ENCODE measurements at places on chromosomes 2 and 18.

DNA sequence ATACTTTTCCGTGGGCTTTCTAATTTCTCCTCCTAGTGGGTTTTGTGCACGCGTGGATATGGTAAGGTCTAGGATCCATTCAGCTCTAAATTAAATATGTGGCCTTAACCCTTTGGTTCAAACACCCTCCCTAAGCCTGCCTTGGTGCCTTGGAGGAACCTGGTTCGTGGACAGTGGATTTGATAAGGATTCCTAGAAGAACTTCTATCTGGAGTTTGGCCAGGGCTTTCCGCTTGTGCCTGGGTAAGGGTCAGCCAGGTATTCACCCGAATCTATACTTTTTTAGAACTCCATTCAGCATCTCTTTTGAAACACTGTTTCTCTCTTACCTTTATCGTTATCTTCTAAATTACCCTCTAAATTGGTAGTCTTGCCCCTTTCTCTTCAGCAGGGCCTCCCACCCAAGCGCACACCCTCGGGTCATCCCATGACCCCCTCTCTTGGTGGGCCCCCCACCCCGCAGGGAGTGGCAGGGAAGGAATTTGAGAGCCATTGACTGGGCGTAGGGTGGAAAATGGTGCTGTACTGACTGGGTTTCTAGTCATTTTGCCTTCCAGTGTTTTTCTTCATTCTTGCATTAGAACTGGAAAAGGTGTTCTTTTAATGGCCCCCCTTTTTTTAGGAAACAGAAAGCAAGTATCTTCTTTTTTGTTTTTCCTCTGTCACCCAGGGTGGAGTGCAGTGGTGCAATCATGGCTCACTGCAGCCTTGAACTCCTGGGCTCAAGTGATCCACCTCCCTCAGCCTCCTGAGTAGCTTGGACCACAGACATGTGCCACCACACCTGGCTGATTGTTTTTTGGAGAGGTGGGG is 1.8 kb downstream of the SOCS6 start:
- DNase-seq: no peak

GRCh38 chr2:8677646-8678592 is 3.9 kb upstream of the ID2 start:
- DNase-seq: peak; percentile 48

DNA sequence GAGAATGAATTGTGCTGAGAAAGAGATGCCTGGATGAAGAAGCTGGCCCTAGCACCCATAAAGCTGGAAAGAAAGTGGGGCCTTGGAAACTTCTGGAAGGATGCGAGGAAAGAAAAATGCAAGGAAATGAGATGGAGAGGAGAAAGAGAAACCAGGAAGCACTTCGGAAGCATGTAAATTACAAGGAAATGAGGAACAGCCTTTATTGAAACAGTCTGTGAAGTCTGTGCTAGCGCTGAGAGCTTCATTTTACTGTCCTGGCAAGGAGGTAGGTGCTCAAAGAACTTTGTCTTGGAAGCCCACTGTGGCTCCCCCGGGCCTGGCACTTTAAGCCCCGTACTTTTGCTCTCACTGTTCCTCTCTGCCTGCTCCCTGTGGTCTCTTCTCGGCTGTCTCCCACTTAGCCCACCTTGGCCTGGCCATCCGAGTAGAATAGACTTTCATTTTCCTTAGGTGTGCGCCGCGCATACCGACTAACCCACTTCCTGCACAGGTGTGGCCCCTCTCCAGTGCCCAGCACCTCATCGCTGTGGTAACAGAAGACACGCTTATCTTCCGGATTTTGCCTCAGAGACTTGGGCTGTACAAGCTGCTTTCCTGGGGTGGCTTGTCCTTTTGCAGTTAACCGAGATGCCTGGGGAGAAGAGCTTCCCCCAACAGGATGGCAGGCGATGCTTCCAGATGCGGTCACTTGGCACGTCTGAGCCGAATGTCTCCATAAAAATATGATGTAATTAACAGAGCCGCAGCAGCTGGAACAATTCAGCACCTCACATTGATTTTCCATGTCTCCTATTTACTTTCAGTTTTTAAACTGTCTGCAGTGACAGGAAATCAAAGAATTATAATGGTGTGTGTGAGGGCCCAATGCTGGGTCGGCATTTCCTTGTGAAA is 199.6 kb downstream of the HRH4 start:
- peak; percentile 29 for DNase-seq

GRCh38 chr2:238974501-238975166 is 126.7 kb downstream of the TWIST2 start:
- DNase-seq: no peak

DNA sequence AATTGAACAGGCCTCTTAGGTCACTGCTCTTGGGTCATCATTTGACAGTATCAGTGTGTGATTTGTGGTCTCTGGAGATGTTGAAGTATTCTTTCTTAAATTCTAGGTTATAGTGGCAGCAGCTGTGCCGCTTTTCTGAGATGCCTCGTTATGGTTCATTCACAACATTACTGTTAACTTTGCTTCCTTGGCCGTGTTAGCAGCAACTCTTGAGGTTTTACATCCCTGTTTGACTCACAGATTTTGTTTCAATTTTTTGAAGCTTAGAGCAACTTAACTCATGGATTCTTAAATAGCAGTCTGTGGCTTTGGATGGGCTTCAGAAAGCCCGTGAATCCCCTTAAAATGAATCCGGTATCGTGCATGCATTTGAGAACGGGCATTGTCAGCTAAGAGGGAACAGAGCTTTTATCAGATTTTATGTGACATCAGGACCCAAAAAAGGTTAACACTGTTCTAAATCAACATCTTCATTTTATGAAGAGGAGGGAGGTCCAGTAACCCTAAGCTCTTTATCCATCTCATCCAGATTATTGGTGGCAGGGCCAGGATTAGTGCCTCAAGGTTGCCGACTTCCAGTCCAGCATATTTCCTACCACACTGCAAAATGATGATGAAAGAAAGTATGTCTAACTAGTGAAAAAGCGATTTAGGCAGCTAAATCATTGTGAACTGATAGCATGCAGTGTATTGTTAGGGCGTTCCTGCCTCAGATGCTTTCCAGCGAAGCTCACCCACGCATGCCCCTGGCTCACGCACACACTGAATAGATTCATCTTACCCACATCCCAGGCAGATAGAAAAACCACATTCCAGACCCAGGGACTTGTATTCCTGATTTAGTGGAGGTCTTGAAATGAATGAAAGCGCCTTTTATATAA is 5.1 kb downstream of the TRIB2 start:
- no peak for DNase-seq

- no peak for DNase-seq
Measured at GRCh38 chr2:26584191-26584590, 57.0 kb downstream of the CIB4 start.
